ENCODE measurements at places on chromosomes 7 and 10.

DNA sequence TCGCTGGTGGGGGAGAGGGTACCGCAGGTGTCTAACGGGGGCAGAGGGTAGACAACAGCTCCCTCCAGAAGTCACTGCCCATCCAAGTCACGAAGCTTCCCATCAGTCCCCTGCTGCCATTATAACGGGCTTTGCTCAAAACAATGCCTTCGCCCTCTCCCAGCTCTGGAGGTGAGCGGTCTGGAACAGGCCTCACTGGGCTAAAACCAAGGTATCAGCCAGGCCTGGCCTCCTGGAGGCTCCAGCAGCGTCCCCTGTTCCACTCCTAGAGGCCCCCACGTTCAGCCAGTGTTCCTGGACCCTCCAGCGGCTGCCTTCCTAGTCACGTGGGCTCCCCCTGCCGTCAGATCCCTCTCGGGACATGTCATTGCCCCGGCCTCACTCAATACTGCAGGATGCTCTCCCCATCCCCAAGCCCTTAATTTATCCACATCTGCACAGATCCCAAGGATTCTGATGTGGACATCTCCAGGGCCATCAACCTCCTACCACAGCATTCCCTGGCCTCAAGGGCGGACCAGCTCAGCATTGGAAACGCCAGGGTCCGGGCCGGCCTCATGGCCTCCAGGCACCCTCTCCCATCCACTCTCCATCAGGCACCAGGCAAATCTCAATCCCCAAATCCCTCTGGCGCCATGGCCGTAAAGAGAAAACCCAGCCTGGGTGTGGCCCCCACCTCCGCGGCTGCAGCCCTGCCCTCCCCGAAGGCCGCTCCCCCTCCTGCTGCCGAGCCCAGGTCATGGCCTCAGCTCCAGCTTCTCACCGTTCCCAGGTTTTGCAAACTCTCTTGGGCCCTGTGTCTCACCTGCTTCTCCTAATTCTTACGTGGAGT, 104.1 kb upstream of the FAM20C start:
- no peak for DNase-seq

- peak; percentile 40 for DNase-seq
These were observed at the start of gene EPHA1 for GRCh38 chr7:143408686-143409561. TSS of gene EPHA1 (minus strand) at chr7:143408856. CDS start at chr7:143408805, 51 bp downstream.

- DNase-seq, result peak; percentile 54
These were observed 105.7 kb downstream of the GRB10 start for GRCh38 chr7:50676740-50677637.

DNA sequence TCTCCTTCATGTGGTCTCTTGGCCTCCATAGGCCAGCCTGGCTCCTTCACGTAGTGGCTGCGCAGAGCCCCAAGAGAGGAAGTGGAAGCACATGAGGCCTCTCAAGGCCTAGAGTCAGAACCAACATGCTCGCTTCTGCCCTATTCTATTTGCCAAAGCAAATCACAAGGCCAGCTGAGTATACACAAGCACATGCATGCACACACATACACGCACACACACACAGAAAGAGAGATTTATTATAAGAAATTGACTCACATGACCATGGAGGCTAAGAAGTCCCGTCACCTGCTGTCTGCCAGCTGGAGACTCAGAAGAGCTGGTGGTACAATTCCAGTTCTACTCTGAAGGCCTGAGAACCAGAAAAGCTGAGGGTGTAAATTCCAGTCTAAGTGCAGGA, 64.3 kb upstream of the NRP1 start:
- DNase-seq, result no peak

GRCh38 chr10:20004087-20004523, 187.9 kb downstream of the PLXDC2 start:
- no peak for DNase-seq

GRCh38 chr10:23432639-23433038, 6.2 kb upstream of the OTUD1 start:
- DNase-seq, result no peak

GRCh38 chr7:9836671-9837070, 1137.0 kb upstream of the PHF14 start:
- no peak for DNase-seq

DNA sequence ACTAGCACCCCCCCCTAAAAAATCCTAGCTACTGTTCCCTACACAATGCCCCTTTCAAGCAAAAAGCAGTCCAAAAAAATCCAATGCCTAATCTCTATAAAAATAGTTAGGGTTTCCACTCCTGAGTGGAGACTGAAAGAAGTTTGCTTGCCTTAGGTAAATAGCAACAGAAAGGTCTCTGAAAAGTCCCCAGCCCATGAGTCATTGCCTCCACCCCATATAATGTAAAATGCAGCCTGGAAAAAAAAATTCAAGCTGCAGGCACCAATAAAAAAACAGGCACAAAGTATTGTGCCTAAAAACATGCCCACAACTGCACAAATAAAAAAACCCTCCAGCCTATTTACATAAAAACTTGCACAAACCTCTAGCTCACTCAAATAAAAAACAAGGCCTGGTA, 47.5 kb downstream of the ZNF680 start:
- DNase-seq, result no peak

DNA sequence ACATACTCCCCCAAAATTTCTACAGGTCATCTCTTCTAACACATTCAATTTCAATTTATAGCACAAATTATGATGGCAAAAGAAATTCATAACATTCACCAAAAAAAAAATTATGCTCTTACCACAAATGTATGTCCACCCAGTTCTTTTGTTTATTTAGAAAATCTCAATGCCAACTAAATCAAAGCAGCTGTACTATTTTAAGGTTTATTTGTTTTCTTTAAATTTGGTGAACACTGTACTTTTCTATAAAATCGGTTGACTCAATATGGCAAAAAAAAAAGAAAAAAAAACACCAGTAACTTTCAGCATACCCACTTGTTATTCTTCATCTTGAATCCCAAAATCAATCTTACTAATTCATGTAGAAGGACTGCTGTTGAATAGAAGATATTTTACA, 225.7 kb downstream of the AGMO start:
- DNase-seq, result no peak

DNA sequence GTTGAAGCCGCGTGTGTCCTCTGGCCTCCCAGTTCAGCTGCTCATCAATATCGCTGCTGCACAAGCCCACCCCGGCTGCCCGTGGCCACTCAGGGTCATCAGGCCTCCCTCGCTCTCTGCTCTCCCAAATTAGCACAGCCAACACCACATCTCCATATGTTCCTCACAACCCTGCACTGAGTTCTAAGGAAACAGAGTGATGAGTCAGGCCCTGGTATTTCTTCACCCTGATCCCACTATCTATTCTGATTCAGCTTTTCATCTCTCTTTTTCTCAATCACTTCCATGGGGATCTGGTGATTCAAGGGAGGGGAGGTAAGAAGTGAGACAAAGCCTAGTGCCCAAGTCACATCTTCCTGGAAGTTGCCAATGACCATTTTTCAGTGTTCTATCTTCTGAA, 23.8 kb downstream of the CYTH3 start:
- DNase-seq, result no peak

- DNase-seq, result no peak
These were observed 67.3 kb upstream of the PDZD8 start for GRCh38 chr10:117442521-117442920.

- peak; percentile 84 for DNase-seq
These were observed 83.9 kb downstream of the JAZF1 start for GRCh38 chr7:28096713-28097112.

DNA sequence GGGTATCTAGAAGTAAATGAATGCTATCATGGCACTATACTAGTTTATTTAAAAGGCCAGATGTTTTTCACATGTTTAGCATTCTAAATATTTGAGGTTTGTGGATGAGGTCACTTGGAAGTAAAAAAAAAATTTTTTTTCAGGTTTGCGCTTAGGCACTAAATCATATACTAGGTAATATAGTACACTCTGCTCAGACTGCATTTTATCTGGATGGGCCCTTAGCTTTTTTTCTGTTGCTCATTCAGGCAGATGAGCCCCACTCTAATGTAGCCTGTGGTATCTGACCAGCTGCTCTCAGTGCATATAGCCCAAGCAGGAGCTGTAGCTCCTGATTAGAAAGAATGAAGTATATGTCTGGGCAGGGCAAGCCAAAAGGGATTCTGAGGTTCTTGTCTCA, 210.1 kb downstream of the AUTS2 start:
- DNase-seq, result no peak

DNA sequence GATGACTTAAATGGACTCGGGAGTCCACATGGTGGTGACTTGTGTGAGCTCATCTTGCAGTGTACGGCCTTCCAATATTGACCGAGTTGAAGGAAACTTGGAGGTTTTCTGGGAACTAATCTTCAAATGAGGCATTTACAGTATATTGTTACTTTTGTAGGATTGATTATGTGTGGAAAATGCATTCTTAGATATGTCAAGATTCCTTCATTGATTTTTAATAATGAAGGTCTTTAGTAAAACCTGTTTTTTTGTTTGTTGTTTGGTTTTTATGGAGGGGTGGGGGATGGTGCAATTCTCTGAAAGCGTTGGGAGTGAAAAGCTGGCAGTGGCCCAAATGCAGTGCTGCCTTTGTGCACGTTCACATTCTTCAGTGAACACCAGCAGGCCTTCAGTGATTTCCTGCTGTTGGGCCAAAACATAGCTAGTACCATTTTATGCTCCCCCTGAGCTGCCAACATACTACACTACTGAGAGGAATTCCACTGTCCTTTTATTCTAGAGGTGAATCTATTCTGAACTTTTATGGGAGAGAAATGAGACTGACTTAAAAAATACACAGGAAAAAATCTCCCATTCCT, 50.4 kb downstream of the CCNY start:
- DNase-seq, result no peak

DNA sequence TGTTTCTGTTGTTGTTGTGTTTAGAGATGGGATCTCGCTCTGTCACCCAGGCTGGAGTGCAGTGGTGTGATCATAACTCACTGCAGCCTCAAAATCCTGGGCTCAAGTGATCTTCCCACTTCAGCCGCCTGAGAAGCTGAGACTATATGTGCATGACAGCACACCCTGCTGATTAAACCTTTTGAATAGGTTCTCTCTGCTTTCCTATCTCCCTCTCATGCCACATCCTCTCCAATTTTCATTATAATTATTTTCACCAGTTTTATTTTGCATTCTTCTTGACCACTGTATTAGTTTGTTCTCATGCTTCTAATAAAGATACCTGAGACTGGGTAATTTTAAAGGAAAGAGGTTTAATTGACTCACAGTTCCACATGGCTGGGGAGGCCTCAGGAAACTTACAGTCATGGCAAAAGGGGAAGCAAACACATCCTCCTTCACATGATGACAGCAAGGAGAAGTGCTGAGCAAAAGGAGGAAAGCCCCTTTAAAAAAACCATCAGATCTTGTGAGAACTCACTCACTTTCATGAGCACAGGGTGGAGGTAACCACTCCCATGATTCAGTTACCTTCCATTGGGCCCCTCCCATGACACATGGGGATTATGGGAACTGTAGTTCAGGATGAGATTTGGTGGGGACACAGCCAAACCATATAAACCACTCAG, 12.9 kb downstream of the AGK start:
- no peak for DNase-seq

DNA sequence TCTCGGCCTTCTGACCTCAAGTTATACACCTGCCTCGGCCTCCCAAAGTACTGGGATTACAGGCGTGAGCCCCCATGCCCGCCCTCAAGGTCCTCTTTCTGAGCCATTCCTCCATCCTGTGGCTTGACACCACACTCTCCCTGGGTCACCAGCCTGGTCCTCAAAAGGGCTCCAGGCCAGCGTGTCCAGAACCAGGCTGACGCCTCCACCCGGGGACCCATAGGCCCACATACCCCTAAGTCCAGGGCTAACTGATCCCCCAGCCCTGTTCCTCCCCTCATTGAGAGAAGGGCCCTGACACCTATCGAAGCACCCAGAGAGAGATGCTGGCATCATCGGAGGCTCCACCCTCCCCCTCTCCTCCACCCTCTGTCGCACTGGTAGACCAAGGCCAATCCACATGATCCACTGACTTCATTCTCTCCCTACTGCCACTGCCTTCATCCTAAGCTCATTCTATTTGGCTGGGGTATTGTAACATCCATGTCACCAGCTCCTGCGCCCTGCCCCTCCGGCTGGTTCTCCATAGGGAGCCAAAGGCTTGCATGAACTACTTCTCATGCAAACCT, 46.7 kb downstream of the TMEM270 start:
- DNase-seq, result no peak

GRCh38 chr10:97724341-97724941, 10.9 kb downstream of the MARVELD1 start:
- no peak for DNase-seq

GRCh38 chr10:18545621-18546305, 105.6 kb downstream of the NSUN6 start:
- peak; percentile 12 for DNase-seq

DNA sequence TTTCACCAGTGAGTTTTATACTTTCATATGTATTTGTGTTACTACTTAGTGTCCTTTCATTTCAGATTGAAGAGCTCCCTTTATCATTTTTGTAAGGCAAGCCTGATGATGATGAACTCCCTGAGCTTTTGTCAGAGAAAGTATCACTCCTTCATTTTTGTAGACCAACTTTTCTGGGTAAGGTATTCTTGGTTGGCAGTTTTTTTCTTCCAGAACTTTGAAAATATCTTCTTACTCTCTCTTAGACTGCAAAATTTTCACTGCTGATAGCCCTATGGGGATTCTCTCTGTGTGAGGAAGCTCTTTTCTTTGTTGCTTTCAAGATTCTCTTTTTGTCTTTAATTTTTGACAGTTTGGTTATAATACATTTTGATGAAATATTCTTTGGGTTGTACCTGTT, 35.7 kb downstream of the CCDC7 start:
- no peak for DNase-seq

DNA sequence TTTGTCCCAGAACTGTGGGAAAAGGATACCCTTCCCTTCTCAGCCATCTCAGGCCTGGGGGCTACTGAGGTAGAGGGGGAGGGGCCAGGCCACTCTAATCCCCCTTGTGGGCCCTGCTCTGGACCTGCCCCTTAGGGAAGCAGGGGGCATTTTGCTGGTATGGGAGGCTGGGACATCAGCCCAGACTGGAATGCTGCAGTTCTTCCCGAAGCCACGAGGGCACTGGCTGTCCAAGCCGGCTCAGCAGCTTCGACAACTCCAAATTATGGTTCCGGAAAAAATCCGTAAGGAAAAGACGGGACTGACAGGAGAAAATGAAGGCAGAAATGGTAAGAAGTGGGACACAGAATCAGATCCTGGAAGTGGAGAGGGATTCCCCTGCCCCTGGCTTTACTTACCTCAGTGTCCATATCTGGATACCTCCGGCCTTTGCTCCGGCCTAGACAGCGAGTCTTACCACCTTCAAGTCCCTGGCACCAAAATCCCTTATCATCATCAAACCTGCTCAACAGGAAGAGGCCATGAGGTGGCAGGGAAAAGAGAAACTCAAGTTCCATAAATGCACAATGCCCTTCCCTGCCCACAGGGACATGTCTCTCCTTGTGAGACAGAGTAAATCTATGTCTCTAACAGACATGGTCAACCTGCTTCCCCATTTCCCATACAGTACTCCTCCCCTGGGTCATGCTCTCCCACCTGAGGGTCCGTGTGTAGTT, 9.0 kb downstream of the NDST2 start:
- DNase-seq, result no peak
